ENCODE measurements at places on chromosomes 2 and 18.

DNA sequence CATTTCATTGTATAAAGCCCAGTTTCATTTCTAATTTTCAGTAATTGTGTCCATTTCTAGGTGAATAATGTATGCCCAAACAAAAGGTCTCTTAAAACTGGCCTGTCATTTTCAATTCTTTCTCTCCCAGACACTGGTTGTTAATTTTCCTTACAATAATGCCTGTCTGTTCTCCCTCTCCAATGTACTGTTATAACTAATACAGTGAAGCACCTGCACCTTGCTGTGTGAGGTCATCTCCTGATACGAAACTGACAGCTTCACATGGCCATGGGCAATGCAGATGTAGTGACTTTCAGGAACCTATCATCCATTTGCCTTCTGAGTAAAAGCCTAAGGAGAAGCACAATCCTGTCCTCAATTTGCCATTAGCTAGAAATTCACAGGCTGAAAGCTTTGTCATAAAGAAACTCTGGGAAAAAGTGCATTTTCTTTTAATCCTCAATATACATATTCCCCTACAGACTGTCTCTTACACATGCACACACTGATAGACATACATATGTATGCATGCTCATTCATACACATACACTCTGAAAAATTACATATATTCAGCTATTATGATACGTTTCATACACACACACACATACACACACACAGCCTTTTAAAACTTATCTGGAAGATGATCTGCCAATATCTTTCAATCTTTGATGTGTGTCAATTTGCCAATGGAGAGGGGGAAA lies 1030.3 kb downstream of the TDRD15 start:
- no peak for DNase-seq

- no peak for DNase-seq
Observed at GRCh38 chr2:177283906-177284305, 19.4 kb upstream of the NFE2L2 start.

GRCh38 chr2:205721057-205721449 lies 38.8 kb downstream of the NRP2 start:
- DNase-seq = no peak

GRCh38 chr18:45993438-45993837 lies 26.3 kb upstream of the EPG5 start:
- no peak for DNase-seq

GRCh38 chr18:79511671-79512301 lies 116.1 kb downstream of the NFATC1 start:
- DNase-seq = peak; percentile 1

DNA sequence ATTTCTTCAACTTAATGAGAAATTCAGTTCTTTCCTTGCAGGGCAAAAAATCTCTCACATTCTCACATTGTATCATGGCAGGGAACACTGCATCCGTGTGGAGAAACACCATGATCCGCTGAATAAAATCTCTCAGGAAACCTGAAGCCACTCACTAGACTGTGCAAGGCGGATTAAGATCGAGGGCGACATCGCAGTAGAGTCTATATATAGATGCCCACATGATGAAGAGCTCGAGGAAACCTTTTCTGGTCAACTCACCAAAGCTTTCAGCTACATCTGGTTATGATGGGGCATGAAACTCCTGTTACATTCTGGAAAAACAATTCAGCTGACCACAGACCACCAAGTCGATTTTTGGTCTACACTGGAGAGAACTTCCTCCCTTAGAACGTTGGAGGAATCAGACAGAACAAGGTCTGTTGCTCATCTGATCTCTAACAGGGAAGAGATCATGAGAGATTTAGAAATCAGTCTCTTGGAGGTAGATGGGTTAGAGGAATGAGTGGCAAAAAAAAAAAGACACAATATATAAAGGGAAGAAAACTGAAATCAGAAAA lies 162.9 kb upstream of the ZNF516 start:
- DNase-seq = no peak

- no peak for DNase-seq
Observed at GRCh38 chr2:119683074-119683712, 4.2 kb downstream of the TMEM177 start.
